Stimulated activated naive CD8-positive, alpha-beta T cell treated with anti-CD3 and anti-CD28 coated beads, Interleukin-15, Interleukin-2, amounts not matched to agents 100 U/mL and 50 U/mL, for 24 hours (primary cell): ENCODE measurements at places on chromosomes 16 and 17.

- peak; percentile 48 for DNase-seq
Observed at GRCh38 chr16:2250652-2251295, 613 bp downstream of the ECI1 start.

DNA sequence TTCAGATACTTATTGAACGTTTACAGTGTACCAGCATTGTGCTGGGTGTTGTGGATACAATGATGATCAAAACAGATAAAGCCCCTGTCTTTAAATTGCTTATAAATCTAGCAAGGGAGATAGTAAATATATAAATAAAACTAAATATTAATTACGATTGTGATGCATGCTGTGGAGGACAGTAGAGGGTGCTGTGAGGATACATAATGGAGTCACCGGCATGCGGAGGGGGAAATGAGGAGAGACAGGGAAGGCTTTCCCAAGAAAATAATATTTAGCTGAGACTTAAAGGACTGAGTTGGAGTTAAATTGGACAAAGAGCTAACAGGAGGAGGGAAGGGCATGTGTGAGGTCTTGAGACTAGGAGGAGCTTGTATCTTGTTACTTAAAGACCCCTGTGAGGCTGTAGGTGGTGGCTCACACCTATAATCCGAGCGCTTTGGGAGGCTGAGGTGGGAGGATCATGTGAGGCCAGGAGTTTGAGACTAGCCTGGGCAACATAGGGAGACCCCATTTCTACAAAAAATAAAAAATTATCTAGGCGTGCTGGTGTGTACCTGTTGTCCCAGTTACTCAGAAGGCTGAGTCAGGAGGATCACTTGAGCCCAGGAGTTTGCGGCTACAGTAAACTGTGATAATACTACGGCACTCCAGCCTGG lies 2.4 kb downstream of the DHRS7B start:
- DNase-seq = no peak

DNA sequence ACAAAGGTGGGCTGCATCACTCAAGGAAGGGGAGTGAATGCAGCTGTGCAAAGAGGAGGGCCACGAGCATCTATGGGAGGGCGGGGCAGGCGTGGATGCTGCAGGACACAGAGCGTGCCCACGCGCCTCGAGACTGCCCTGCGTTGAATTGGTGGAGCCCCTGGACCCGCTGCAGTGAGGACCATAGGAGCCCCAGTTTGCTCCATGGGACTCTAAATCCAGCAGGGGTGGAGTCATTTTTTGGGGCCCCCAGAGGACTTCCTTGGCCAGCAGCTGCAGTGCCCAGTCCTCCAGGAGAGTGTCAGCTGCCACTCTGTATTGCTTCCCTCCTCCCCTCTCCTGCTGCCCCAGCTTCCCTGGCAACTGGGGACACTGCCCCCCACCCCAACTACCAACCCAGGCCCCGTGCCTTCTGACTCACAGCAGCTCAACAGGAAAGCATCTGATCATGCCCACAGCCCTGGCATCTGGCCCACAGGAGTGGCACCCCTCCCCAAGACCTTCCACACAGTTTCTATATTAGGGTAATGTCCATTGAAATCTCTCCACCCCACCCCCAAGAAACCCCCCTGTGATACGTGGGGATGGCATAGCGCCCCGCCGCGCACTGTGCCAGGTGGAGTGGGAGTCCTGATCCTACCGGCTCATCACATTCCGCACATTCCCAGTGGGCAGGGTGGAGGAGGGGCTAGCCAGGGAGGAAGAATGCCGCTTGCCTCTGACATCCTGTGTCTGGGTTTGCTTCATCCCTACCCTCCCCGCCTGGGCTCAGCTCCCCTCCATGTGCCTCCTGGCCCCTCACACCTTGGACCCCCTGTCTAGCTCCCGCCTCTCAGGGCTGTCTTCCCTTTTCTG lies 27.8 kb upstream of the ITGA3 start:
- no peak for DNase-seq

- no peak for DNase-seq
Observed at GRCh38 chr16:28596840-28597691, at the start of gene SULT1A2. Gene SULT1A2 (minus strand): TSS chr16:28597050. CDS start chr16:28595930, 1,120 bp downstream.

- DNase-seq = no peak
Observed at GRCh38 chr17:82803185-82803584, 36.6 kb downstream of the ZNF750 start.

GRCh38 chr16:69049146-69049545 lies 56.3 kb upstream of the HAS3 start:
- DNase-seq = no peak

DNA sequence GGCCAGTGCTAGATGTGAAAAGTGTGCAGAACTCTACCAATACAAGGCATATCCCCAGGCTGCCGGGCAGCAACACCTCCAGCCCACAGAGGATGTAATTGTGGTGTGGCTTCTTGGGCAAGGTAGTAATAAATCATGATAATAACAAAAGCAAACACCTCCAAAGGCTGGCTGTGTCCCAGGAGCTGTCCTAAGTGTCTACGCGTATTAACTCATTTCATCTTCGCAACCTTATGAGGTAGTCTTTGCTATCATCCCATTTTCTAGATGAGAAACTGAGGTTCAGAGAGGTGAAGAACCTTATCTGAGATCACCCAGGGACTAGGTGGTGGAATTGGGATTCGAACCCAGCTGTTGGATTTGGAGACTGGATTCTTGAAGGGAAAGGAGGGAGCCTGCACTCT lies 5.3 kb downstream of the PDK2 start:
- DNase-seq = no peak

GRCh38 chr16:49644145-49644463 lies 211.8 kb downstream of the ZNF423 start:
- no peak for DNase-seq

DNA sequence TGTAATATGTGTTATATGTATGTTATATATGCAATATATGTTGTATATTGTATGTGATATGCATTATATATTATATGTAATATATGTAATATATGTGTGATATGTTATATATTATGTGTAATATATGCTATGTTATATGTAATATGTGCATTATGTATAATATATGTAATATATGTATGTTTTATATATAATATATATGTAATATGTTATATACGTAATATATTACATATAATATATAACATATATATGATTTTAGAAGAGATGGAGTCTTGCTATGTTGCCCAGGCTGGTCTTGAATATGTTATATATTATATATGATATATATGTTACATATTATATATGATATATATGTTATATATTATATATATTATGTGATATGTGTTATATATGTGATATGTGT lies 65.5 kb upstream of the DNAH17 start:
- no peak for DNase-seq
